Activated naive CD4-positive, alpha-beta T cell treated with anti-CD3 and anti-CD28 coated beads for 36 hours (primary cell): ENCODE measurements at places on chromosomes 2 and 18. TPM values are rescaled to one million over a fixed set of nuclear protein-coding genes. Genes with fewer than 3 reads are reported as not detected.

SERPINB4 gene
- not detected for total RNA-seq

DNA sequence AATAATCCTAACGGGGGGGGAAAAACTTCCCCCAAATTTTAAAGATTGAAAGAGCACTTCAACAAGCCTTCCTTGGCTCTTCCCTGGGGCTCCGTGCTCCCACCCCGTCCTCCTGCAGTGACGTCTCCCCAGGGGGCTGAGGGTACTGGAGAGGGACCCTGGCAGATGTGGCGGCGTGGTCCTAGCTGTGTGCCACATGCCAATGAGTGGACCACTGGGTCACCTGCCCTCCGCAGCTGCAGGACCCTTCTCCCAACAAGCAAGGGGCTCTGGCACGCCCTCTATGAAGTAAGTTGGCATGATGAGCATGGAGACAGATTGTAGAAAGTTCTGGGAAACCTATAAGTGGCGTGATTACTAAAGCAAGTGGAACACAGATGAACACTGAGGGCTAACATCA is 46.7 kb downstream of the PXDN start:
- DNase-seq: no peak

GRHL1 gene
- 0.69 TPM for total RNA-seq

DNA sequence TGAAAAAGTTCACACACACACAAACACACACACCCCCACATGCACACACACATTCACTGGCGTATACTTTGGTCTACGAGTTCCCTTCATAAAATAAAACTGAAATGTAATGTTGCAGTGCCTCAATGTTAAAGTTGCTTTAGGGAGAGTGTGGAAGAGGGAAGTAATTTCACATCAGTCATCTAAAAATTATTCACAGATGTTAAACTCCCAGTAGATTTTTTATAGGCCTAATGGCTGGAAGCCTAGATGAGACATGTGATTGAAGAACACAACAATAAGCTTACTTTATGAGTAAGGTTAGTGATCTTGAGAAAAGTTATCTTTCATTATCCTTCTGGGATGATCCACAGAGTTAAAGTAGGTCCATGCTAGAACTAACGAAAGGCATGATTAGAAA is 506.7 kb upstream of the CNTNAP5 start:
- no peak for DNase-seq

- DNase-seq: no peak
These were observed 301.3 kb upstream of the RGPD4 start for GRCh38 chr2:107525406-107525805.

GRCh38 chr2:112642561-112642960 is 3.2 kb upstream of the SLC20A1 start:
- no peak for DNase-seq

SNORC gene
- total RNA-seq: 0.72 TPM

GRCh38 chr2:217868911-217869334 is 133.9 kb downstream of the TNS1 start:
- DNase-seq: no peak

DNA sequence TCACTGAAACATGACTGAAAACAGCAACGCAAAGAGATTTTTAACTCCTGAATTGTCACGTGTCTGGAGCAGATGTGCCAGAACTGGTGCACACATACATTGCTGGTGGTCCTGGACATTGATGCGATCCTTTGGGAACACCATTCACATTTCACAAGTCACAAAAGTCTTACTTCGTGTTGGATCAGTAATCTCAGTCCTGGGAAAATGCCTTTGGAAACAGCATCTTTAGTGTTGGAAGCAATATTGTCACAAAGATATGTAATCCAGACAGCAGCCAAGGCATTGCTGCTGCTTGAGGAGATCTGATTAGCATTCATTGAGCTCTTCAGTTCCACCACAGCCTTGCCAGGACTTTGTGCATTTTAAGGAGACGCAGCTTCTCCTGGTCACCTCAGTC is 126.2 kb upstream of the SH3BP4 start:
- DNase-seq: no peak

IL36A gene
- total RNA-seq: not detected

ALPG gene
- not detected for total RNA-seq
